Neuronal stem cell (in vitro differentiated cells): ENCODE measurements at places on chromosomes 11 and 22.

DNA sequence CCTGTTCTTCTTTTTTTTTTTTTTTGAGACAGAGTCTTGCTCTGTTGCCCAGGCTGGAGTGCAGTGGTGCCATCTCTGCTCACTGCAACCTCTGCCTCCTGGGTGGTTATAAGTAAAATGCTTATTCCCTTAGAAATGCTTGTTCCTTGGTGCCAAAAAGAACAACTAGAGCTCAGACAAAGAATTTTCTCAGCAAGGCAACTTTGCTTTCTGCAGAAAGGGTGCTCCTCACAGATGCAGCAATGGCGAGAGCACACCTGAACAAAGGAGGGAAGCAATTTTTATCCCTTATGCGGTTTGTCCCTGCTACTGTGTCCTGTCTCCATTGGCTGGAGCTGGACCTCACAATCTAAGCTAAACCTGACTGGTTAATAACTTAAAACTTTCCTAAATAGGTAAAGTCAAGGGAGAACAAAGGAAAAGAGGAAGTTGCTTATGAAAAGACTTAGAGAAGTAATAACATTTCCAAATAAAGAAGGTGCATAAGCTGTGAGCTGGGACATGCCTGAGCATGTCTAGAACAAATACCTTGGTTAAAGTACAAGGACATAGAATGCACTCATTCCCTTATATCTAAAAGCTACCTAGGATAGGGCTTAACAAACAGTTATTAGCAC lies 90.0 kb upstream of the PRR5 start:
- no peak for DNase-seq

- DNase-seq: no peak
Measured at GRCh38 chr11:96061730-96062129, 137.8 kb upstream of the MTMR2 start.

DNA sequence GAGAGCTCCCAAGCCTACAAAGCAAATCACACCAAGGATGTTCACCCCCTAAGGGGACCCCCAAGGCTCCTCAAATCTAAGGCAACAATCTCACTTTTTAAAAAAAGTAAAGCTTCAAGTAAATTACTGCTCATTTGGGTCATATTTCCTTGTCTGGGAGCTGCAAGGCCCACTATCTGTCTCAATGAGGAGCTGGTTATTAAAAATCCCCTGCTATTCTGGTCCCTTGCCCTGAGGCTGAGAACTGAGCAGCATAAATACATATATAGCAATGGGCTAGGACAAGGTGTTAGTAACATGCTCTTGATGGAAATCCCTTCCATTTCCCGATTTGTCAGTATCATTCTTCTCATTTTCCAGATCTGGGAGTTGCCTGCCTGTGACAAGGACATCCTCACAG lies 119.2 kb downstream of the ETS1 start:
- DNase-seq: no peak

GRCh38 chr11:76732643-76733042 lies 50.5 kb upstream of the TSKU start:
- DNase-seq: no peak

DNA sequence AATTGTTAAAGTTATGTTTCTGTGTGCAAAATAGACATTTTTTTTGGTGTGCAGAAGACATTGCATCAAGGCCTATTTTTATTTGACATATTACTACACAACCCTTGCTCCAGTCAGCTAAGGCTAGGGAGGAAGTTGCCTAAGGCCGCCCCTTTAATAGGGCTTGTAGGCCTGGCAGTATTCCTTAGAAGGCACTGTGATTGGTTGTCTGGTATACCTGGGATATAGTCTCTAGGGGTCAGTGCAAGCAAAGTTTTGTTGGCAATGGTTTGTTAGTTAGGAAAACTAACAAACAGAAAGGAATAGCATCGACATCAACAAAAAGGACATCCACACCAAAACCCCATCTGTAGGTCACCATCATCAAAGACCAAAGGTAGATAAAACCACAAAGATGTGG lies 16.9 kb downstream of the CCDC15 start:
- DNase-seq: no peak
